A673 (cell line): ENCODE measurements at places on chromosomes 12 and 14. TPM values are rescaled to one million over a fixed set of nuclear protein-coding genes. Genes with fewer than 3 reads are reported as not detected.

DNA sequence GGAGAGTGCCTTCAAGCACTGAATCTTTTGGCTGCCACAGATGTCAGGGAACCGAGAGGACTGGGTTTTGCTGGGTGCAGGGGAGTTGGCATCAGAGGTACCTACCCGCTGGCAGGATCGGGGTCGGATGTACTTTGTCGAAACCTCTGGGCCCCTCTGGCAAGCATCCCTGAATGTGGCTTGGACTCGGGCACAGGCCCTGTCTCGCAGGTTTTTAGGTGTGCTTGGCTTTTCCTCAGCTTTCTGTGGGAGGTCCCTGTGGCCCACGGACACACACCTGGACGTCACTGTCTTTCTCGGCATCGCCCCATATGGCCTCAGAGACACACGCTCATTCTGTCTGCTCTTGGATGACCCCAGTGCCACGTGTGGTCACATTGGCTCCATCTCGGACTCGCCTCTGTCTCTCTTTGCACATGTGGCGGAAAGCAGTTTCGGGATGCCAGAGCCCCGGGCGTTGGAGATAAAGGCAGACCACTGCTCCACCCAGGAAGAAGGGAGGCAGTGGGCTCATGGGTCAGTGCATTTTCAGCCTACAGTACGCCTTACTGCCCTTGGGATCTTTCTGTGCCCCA lies 769.6 kb upstream of the ALG10B start:
- no peak overlapping the region for H3K27ac ChIP-seq
- no peak for DNase-seq
- no peaks in the 10 kb centered on the region for H3K4me1 ChIP-seq
- no peak overlapping the region for H3K4me3 ChIP-seq
- no peaks in the 10 kb centered on the region for H3K36me3 ChIP-seq

DNA sequence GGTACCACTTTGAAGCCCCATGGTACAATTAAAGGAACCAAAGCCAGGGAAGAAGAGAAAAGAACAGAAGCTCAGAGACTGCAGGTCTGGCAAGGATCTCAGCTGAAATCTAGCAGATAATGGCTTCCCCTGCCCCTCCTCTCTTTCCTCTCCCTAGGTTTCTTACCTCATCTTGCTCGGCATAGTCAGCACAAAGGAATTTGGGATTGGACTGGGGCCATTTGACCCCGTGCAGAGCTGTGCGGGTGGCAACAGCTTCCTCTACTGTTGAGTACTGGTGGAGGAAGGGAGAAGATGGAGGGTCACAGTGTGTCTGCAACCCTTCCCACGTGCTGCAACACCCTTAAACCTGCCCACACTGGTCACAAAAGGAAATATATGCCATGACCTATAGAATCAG lies 4.7 kb upstream of the CDH24 start:
- peak overlapping the region; percentile 29 for H3K27ac ChIP-seq
- no peaks in the 10 kb centered on the region for H3K27me3 ChIP-seq
- peaks cover 20% of the 10 kb centered on the region for H3K4me1 ChIP-seq
- H3K4me3 ChIP-seq: no peak overlapping the region

GALNT8 gene
- not detected in 2 replicates for total RNA-seq

DNA sequence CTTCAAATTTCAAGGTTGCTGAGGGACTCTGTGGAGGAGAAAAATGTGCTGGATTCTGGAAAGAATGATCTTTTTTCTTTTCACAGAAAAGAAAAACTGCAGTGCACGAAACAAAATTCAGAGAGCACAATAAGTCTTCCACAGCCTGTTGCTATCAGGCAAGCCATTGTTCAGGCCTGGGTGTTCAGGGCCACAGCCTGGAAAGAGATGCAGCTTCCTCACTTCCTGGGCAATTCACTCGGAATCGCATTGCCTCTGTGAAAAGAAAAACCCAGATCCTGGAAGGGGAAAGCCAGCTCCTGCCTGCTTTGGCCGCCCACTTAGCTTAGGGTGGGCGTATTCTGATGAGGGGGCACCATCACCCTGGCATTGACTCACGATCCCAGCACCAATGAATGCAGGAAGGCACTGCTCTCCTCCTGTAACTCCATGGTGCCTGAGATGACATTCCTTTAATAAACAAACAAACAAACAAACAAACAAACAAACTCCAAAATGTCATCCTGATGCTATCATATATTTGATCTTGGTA lies 863.9 kb downstream of the BCL11B start:
- no peak for DNase-seq
- H3K4me3 ChIP-seq: no peak overlapping the region
- no peaks in the 10 kb centered on the region for H3K4me1 ChIP-seq
- H3K36me3 ChIP-seq: no peaks in the 10 kb centered on the region

GRCh38 chr12:14416658-14417057 lies 51.2 kb downstream of the ATF7IP start:
- H3K27ac ChIP-seq: peak overlapping the region; percentile 39
- H3K4me1 ChIP-seq: peaks cover 50% of the 10 kb centered on the region
- DNase-seq: peak; percentile 90
- H3K4me3 ChIP-seq: no peak overlapping the region
- H3K27me3 ChIP-seq: no peaks in the 10 kb centered on the region
- H3K36me3 ChIP-seq: peaks cover 7% of the 10 kb centered on the region

DNA sequence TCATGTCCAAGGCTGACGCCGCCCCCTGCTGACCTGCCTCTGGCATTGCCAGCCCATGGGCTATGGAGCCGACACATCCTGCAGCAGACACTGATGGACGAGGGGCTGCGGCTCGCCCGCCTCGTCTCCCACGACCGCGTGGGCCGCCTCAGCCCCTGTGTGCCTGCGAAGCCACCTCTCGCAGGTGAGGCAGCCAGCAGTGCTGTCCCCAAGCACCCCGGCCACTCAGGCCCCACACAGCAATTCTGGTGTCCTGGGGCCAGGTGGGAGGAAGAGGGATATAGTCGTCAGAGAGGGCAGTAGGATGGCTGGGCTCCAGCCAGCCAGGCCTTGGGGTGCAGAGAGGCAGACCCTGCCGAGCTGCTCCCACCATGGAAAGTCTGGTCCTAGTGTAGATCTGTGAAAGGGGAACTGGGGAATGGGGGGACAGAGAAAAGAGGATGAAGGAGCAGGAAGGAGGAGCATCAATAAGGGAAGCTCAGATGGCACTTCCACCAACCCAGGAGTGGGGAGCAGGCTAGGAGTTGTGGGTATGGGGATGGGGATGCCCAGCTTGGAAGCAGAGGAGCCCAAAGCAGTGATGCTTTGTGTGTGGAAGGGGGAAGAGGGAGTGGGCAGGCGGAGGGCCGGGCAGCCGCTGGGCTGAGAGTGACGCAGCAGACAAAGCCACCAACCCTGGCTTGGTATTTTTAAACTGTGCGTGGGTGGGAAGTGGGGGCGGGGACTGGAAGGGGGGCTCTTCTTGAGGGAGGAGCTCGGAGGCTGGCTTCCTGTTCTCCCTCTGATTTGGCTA lies 4.7 kb downstream of the NAB2 start:
- H3K27me3 ChIP-seq: no peaks in the 10 kb centered on the region
- peak overlapping the region; percentile 2 for H3K4me3 ChIP-seq
- H3K27ac ChIP-seq: peak overlapping the region; percentile 91
- H3K4me1 ChIP-seq: peaks cover 45% of the 10 kb centered on the region
- H3K36me3 ChIP-seq: peaks cover 68% of the 10 kb centered on the region

GRCh38 chr12:114015851-114016250 lies 49.7 kb upstream of the RBM19 start:
- no peaks in the 10 kb centered on the region for H3K36me3 ChIP-seq
- H3K4me1 ChIP-seq: no peaks in the 10 kb centered on the region
- H3K27me3 ChIP-seq: peaks cover 3% of the 10 kb centered on the region
- H3K4me3 ChIP-seq: no peak overlapping the region
- no peak for DNase-seq

DNA sequence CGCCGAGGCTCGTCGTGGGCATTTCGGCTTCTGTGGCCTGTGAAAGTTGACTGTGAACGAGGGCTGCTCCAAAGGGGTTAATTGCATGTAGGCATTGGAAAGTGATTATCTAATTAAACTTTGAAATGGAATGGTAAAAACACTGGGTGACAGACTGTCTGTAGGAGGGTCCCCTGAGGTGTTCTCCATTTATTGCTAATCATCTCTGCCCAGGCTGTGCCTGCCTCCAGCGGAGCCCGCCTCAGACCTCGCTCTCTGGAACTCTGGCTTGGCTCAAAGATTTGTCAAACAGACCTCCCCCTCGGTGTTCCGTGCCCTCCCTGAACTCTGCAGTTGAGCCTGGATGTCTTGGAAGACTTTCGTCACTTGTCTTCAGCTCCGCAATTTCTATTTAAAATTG lies 50.2 kb upstream of the VRK1 start:
- no peak overlapping the region for H3K4me3 ChIP-seq
- H3K36me3 ChIP-seq: no peaks in the 10 kb centered on the region
- H3K27ac ChIP-seq: no peak overlapping the region
- H3K27me3 ChIP-seq: no peaks in the 10 kb centered on the region
- no peak for DNase-seq
- peaks cover 10% of the 10 kb centered on the region for H3K4me1 ChIP-seq

ALDH1L2 gene
- 3.4 and 4.9 TPM in 2 replicates for total RNA-seq

AKAP6 gene
- 0.73 and 1.7 TPM in 2 replicates for total RNA-seq

ANAPC7 gene
- 141 and 144 TPM in 2 replicates for total RNA-seq
